Choroid plexus epithelial cell (primary cell): ENCODE measurements at places on chromosomes 5 and 9.

DNA sequence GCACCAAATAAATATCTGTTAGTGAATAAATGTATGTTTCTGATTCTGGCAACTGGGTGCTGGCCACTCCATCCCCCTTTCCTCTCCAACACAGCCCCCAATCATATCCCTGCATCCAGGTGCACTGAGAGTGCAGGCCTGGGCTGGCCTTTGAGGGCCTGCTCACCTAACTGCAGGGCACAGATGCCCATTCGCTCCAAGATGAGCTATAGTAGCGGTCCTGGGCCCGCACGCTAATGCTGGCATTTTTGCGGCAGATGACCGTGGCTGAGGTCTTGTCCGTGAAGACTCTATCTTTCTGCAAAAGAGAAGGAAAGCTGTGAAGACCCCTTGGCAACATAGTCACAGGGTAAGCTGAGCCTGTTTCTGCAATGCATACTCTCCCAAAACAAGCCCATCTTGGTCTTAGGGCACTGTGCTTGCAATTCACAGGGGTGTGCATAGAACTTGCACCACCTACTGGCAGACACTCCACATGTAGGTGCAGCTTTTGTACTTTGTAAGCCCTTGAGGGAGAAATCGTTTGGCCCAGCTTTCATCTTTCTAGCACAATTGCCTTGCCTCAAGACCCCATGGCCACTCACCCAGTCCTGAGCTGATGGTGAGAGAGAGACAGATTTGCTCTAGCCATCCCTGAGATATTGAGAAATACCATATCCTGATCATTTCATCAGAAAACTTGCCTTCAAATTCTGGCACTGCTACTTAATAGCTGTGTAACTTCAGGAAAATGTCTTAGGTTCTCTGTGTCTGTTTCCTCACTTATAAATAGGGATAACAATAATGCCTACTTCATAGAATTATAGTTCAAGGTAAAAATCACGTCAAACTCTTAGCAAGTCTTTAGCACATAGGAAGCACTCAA is 13.5 kb downstream of the IL12B start:
- peak; percentile 91 for DNase-seq

DNA sequence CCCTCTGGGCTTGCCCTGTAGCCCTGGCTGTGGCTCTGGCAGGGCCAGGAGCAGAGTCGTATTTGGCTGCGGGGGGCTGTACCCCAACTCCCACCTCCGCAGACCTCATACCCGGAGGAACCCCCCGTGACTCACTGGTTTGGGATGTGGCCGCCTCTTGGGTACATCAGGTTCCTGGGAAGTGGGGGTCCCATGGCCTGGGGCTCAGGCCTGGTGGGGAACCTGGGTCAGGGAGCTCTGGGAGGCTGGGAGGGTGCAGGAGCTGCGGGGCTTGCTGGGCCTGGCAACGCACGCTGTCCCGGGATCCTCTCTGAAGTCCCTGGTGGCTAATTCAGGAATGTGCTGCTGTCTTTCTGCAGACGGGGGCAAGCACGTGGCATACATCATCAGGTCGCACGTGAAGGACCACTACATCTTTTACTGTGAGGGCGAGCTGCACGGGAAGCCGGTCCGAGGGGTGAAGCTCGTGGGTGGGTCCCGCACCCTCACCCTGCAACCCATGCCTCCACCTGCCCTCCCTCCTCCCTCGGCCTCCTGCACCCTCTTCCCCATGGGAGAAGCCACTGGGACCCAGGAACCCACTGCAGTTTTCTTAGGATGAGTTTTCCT is 2.4 kb downstream of the LCN1 start:
- DNase-seq: no peak

- DNase-seq: no peak
Observed at GRCh38 chr5:16744164-16744880, 127.5 kb upstream of the RETREG1 start.

GRCh38 chr9:31210978-31211570 is 1173.4 kb upstream of the ACO1 start:
- peak; percentile 52 for DNase-seq

- DNase-seq: peak; percentile 72
Observed at GRCh38 chr5:126777257-126777974, 480 bp downstream of the LMNB1 start.

- no peak for DNase-seq
Observed at GRCh38 chr5:122877518-122877917, 32.1 kb downstream of the SNX24 start.

DNA sequence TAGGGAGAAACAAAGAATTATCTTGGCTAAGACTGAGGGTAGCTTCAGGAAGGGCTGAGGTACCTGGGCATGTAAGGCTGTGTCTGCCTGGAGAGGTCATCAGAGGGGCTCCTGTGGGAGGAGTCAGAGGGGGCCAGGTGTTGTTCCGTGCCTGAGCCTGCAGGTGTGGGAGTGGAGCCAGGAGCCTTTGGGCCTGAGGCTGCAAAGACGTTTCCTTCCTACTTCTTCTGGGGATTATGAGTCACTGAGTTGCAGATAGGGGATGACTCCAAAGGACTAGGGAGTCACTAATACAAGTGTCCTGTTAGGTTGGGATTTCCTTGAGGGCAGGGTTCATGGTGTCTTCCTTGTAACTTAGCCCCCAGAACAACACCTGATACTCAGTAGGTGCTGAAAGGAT is 391.1 kb downstream of the ARHGEF28 start:
- DNase-seq: no peak

GRCh38 chr9:133008824-133009223 is 22.0 kb upstream of the GTF3C5 start:
- no peak for DNase-seq

GRCh38 chr5:146015001-146015400 is 78.6 kb downstream of the SH3RF2 start:
- DNase-seq: no peak

DNA sequence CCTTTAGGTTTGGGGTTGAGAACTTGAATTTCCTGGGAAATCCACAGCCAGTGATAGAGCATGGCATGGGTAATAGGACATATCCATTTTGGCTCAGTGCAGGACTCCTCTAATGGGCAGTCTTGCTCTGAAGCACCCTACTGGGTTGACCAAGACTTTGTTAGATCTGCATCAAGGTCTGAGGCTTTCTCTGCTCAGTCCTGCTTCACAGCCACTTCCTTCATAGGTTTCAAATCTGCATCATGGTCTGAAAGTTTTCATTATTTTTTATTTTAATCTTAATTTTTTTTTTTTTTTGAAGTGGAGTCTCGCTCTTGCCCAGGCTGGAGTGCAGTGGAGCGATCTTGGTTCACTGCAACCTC is 36.5 kb downstream of the KIF2A start:
- no peak for DNase-seq

DNA sequence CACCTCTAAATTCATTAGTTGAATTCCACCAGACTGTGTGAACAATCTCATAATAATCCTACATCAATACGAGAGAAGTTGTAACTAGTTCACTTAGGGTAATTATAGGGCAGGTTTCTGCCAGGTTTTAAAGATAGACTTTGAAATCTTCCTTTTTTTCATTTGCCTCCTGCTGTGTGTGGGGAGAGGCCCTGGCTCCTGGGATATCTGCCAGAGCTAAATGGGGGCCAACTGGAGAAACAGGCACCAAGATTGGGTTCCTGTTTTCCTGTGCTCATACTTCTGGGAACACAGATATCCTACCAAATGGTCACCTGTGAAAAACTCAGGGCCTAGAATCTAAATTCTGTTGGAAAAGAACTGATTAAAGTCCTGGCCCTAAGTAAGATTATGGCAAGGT is 42.3 kb downstream of the SH3RF2 start:
- no peak for DNase-seq

GRCh38 chr5:74594137-74595040 is 46.1 kb downstream of the ENC1 start:
- peak; percentile 84 for DNase-seq

DNA sequence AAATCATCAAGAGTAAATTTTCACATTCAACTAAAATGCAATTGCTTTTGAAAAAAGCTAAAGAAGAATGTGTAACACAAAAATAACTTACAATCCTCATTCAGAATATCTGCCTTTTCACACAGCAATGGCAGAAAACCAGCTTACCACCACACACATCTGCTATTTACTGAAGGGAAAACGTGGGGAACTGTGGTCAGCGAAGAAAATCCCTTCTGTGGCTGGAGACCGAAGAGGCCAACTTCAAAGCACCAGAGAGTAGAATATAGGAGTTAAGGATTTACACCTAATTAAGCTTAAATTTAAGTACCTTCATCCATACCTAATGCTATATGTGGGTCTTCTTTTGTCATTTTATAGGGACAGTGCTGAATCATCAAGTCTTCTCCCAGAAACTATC is 339.6 kb downstream of the DEPDC1B start:
- no peak for DNase-seq

DNA sequence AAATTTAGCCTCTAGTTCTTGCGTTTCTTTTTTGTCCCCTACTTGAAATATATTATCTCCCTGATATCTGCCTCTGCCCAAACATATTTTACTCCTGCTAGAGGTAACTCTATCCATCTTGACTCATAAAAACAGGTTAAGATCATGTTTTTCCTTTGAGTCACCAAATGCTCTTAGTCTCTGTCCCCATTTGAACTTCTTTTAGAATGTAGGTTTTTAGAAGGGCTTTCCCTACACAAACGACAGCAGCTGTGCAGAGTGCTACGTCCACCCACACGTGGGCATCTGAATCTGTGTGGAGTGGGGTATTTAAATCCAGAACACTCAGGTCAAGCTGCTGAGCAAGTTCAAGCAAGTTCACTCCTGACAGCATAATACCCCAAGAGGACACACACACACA is 2.2 kb downstream of the HSD17B3 start:
- DNase-seq: peak; percentile 63
